ENCODE measurements at places on chromosomes 1 and 21.

GRCh38 chr1:181479137-181479745 lies 4.1 kb upstream of the CACNA1E start:
- DNase-seq = peak; percentile 61

GRCh38 chr1:240511789-240512188 lies 100.2 kb downstream of the GREM2 start:
- DNase-seq = no peak

DNA sequence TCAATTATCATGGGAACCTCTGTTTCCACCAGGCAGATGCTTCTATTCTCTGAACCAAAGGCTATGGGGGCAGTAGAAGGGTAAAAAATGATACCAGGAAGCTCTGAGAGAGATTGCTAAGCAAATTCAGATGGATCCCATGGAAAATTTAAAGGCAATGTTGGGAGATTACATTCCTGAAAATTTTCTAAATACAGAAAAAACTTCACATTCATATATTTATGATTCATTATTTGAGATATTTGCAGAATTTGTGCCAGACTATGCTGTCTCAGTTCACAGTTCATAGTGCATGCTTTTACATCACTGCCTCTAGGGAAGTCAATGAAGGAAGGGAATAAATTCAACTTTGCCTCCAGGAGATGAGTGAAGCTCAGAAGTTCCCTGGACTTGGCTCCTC lies 57.5 kb downstream of the KCNT2 start:
- no peak for DNase-seq

DNA sequence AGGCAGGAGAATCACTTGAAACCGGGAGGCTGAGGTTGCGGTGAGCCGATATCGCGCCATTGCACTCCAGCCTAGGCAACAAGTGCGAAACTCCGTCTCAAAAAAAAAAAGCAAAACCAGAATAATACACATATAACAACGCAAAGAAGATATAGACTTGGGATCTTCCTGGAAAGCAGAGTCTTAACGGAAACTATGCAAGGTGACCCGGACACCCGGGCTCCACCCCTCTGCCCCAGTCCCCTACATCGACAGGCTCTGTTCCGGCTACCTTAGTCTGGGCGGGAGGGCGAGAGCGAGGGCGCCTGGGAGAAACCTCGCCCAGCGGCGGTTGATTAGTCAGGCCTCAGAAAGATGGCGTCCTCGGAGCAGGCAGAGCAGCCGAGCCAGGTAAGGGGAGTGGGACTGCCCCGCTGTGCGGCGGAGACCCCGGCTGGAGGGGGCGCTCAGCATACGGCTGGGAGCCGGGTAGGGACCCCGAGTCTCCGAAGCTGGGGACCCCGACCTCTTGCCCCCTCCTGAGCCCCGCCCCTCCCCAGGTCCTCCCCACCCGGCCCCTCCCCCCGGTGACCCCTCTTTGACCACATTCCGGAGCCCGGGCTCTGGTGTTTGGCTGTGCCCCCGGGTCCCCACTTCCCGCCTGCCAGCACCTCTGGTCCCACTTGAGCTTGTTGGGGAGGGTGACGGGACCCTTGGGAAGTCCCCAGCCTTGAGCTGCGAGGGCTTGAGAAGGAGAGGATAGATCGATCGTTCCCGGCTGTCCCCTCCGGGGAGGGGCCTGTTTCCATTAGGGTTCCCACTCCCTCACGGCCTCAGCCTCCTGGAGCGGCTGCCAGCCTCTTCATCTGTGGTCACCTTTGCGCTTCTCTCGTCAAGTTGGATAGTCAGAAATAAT lies at the start of gene PEX14:
Gene PEX14, plus strand, starts transcription at position 338 of the 895 bp plus-strand sequence. Its CDS starts 17 bp downstream, at position 355.
- DNase-seq = peak; percentile 94

DNA sequence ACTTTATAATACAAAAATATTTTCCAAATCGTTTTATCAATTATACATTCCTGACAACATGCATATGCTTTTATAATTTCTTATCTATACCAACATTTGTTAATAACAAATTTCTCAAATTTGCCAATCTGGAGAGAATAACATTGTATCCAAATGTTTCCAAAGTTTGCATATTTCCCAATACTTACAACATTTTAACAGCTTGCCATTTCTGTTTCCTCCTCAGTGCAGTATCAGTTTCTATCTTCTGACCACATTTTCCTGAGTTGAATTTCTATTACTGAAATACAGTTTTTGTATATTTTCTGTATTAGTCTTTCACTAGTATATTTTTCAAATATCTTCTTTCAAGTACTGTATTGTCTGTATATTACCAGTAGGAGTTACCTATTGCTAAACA lies 1594.3 kb downstream of the PLA2G4A start:
- no peak for DNase-seq

- DNase-seq = no peak
These were observed 55.1 kb downstream of the DISP3 start for GRCh38 chr1:11533790-11534787.

- no peak for DNase-seq
These were observed 40.9 kb downstream of the PTGFRN start for GRCh38 chr1:116950517-116951199.

- DNase-seq = no peak
These were observed 6.0 kb upstream of the DIP2A start for GRCh38 chr21:46452710-46453109.

- peak; percentile 83 for DNase-seq
These were observed 112.2 kb downstream of the NR5A2 start for GRCh38 chr1:200139661-200140250.

DNA sequence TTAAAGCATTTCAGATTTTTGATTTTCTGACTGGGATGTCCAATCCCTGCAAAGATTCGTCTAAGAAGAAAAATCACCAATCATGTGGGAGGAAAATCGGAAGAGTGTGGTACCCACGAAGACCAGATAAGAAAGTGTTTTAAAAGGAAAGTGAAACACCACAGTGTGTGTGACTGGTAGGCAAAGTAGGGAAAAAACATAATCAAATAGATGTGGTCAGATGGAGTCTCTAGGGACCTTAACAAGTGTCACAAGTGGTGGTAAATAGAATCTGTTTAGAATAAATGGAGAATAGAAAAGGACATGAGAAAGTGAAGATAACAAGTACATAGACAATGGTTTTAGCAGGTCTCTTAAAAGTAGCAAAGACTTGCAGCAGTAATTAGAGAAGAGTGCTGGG lies 154.6 kb downstream of the SLC30A10 start:
- no peak for DNase-seq

- DNase-seq = no peak
These were observed 17.9 kb upstream of the OR2B11 start for GRCh38 chr1:247475793-247476192.

DNA sequence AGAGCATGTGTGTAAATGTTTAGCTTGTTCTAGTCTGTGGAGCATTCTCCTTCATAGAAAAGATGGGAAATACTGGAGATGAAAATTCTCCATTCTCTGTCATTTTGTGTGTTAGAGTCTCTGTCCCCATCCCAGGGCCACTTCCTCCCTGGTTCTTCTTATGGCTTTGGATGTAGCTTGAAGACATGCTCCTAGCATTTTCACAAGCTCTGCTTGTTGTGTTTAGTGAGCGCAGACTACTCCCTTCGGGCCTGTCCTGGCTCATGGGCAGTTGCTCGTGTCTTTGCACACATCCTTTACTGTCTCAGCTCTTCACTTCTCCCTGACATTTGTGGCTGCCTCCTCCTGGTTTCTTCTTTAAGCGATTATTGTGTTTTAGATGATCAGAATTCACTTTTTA lies 30.4 kb downstream of the MAPKAPK2 start:
- no peak for DNase-seq

DNA sequence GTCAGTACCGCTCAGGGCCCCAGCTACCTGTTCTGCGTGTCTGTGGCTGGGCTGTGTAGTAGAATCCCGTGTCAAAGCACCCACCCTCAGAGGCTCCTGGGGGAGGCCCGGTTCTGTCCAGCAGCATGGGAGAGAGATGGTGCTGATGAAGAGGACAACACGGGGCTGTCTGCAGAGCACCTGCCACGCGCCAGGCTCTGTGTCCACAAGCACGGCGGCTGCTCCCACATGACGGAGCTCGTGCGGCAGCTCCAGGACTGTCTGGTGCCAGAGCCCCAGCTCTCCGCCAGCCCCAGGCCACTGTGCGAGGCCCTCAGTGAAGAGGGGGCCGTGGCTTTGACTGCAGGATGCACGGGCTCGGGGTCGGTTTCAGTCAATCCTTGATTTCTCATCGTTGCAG lies 42.0 kb upstream of the TSPEAR start:
- no peak for DNase-seq

DNA sequence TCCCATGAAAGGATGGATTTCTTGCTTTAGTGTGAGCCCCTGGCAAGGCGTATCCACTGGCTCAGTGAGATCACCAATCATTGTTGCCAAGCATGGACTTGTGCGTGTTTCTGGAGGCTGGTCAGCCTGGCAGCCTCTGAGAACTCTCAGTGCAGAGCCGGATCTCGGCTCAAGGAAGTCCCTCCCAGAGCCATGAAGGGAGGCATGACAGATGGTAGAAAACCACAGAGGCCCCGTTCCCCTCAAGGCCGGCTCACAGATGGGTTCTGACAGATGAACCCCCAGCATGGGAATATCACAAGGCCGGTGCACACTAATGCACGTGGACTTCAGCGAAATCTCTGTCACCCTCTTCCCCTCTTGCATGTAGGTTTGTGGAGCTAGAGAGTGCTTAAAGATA lies 290.5 kb downstream of the AJAP1 start:
- DNase-seq = no peak

DNA sequence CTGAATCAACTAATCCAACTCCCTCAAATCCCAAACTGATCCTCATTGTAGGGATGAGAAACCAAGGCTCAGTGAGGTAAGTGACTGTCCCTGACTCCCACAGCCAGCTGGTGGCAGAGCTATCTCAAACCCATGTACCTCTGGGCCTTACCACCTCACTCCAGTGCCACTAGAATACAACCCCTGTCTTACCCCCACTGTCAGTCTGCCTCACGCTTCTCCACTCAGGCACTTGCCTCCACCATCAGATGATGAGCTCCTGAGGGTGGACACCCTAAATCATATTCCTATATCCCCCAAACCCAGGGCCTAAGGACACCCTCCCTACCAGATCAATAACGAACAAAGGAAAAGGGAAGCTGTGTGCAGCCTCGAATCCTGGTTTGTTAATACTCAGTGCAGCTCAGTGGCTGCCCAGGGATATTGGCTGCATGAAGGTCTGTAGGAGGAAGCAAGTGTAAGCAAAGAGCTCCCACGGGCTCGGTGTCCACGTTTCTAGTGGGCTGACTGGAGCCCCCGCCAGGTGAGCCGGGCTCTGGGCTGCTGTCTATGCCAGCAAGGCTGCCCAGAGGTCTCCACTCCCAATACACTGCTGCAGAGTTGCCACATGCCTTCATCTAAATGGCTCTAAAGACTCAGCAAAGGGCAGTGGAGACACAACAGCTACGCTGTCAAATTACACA lies 533.4 kb downstream of the MATN1 start:
- DNase-seq = no peak

- no peak for DNase-seq
These were observed 134.8 kb upstream of the KIF26B start for GRCh38 chr1:245019910-245020486.

- peak; percentile 76 for DNase-seq
These were observed 13.2 kb upstream of the CELA3B start for GRCh38 chr1:21963477-21964217.

GRCh38 chr1:114219172-114219868 lies 65.7 kb upstream of the SYT6 start:
- no peak for DNase-seq

DNA sequence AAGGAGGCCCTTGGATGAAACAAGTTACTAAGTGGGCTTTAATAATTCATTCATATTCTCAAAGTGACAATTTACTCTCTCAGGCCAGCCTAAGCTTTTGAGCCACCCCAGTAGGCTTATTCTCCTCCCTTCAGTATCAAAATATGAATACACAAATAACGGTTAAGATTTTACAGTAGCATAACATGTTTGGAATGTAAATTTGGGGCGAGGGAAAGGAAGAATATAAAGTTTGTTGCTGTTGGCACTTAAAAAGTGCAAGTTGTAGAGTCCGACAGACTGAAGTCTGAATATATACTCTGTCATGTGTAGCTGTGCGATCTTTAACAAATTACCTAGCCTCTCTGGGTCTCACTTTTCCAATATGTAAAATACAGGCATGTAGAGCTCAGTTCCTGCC lies 22.6 kb upstream of the MYSM1 start:
- DNase-seq = no peak

GRCh38 chr1:29385966-29386365 lies 149.6 kb downstream of the PTPRU start:
- DNase-seq = no peak
